ENCODE measurements at places on chromosomes 11 and 22. TPM values are rescaled to one million over a fixed set of nuclear protein-coding genes. Genes with fewer than 3 reads are reported as not detected.

Gene CASP1
- 0.46 TPM for total RNA-seq

Gene SYCE3
- total RNA-seq: 0.46 TPM

Gene ROBO4
- total RNA-seq: not detected

Gene TXNRD2
- total RNA-seq: 33.8 TPM

Gene SCO2
- total RNA-seq: 3.2 TPM

Gene DBX1
- total RNA-seq: not detected

Gene TIMM10B
- 35.2 TPM for total RNA-seq

Gene OR10G7
- total RNA-seq: not detected

Gene NCAM1
- not detected for total RNA-seq

Gene GRIA4
- not detected for total RNA-seq

Gene NRIP3
- total RNA-seq: 1.1 TPM

Gene GPHA2
- total RNA-seq: not detected

Gene KCNJ11
- total RNA-seq: 0.16 TPM

Gene CTSW
- total RNA-seq: not detected

Data from A549 treated with CpdA at 1 μM for 4 hours (cell line).